Fibroblast of skin of abdomen (primary cell): ENCODE measurements at places on chromosomes 6 and 20.

- peak; percentile 8 for DNase-seq
Observed at GRCh38 chr6:20117474-20117873, 94.8 kb downstream of the MBOAT1 start.

- DNase-seq, result no peak
Observed at GRCh38 chr6:79783670-79784394, 152.7 kb downstream of the SH3BGRL2 start.

GRCh38 chr6:112956696-112957535 is 609.8 kb downstream of the RFPL4B start:
- peak; percentile 91 for DNase-seq

DNA sequence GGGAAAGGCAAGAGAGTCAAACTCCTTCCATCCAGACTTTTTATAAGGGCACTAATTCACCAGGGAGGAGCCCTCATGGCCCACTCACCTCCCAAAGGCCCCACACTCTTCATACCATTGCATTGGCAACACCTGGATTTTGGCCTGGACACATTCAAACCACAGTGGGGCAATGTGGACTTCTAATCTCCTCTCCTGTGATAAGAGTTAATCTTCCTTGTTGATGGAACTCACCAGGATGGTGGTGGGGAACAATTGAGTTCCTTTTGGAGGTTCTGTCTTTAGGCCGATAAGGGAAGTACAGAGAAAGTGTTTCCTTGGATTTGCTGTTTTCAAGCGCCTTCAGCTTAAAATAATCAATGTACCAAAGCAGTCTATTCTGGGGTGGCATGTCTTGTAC is 268.7 kb downstream of the CD83 start:
- DNase-seq, result no peak

GRCh38 chr6:156879186-156879585 is 102.0 kb downstream of the ARID1B start:
- no peak for DNase-seq

DNA sequence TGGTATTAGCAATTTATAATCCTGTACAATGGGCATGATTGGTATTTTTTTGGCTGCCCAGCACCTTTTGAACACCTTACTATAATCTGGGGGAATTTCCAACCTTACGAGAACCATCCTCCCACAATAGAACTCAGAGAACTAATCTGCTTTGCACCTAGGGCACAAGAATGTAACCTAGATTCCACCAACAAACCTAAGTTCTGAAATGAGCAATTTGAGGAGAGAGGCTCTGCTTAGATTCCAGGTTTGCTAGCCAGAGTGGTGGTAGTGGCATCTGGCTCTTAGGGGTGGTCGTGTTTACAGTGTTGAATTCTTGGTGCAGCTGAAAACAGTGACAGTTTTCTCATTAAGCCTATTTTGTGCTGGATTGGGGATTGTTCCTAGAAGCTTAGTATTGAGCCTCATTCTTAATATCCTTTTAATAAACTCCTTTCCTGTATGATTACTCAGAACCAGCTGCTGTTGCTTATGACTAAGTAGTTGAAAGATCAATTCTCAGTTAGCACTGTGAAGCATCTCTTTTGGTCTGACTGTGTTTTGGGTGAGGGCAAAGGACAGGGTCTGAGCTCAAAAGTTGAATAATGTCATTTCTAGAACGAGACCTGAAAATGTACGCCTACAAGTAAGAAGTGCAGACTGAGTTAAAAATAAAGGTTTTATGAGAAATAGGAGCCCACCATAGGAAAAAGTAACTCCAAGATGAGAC is 385.6 kb downstream of the CDKAL1 start:
- DNase-seq, result peak; percentile 16

- no peak for DNase-seq
Observed at GRCh38 chr6:81934936-81935335, 182.5 kb upstream of the TENT5A start.

DNA sequence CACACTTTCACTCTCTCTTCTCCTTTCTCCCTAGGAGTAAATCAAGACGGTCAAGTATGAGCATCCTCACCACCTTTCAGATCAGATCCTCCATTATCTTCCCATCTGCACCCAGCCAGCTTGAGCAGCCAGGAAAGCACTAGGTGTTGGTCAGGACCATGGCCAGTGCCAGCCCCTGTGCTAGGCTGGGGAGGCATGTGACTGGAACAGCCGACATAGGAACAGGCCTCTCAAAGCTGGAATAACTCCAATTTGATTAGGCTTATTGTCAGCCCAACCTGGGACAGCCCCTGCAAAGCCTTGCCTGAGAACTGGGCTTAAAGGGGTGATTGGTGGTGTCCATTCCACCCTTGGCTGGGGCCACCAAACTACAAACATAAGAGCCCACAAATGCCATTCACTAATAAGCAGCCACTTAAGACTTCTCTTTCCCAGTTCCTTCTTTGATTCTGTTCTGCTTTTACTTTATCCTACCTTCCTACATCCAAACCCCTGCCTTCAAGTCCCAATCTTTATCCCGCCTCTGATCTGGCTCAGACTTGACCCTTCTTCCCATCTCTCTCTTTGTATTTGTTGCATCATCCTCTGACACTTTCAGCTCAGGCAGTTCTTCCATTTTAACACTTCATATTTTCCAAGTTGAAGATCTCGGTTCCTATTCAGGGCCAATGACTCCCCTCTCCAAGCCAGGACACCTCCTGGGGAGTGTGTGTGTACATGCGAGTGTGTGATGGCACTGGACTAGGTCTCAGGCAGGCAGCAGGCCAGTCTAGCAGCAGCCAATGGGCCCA is 4.5 kb upstream of the TREM2 start:
- peak; percentile 20 for DNase-seq

- DNase-seq, result peak; percentile 48
Observed at GRCh38 chr6:11584244-11584643, 46.7 kb downstream of the TMEM170B start.

- DNase-seq, result peak; percentile 64
Observed at GRCh38 chr6:154791556-154792317, 58.5 kb downstream of the SCAF8 start.

GRCh38 chr6:33543116-33543515 is 37.0 kb downstream of the BAK1 start:
- no peak for DNase-seq

DNA sequence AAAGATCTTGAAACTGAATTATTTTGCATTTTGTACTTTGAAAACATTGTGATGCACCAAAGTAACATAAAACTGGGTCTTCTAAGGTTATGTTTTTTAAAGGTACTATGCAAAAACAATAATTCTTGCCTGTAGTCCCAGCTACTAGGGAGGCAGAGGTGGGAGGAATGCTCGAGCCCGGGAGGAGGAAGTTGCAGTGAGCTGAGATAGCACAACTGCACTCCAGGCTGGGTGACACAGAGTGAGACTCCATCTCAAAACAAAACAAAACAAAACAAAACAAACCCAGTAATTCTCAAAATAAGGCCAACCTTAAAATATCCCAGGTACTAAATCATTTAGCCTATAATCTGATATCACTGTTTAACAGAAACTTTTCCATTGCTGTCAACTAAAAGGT is 269.6 kb downstream of the KHDC1L start:
- DNase-seq, result no peak

DNA sequence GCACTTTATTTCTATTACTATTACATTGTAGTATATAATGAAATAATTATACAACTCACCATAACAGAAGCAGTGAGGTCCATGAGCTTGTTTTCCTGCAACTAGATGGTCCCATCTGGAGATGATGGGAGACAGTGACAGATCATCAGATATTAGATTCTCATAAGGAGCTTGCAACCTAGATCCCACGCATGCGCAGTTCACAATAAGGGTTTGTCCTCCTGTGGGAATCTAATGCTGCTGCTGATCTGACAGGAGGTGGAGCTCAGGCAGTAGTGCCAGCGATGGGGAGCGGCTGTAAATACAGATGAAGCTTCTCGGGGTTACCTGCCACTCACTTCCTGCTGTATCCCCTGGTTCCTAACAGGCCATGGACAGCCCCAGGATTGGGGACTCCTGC is 139.5 kb upstream of the TCF21 start:
- no peak for DNase-seq

DNA sequence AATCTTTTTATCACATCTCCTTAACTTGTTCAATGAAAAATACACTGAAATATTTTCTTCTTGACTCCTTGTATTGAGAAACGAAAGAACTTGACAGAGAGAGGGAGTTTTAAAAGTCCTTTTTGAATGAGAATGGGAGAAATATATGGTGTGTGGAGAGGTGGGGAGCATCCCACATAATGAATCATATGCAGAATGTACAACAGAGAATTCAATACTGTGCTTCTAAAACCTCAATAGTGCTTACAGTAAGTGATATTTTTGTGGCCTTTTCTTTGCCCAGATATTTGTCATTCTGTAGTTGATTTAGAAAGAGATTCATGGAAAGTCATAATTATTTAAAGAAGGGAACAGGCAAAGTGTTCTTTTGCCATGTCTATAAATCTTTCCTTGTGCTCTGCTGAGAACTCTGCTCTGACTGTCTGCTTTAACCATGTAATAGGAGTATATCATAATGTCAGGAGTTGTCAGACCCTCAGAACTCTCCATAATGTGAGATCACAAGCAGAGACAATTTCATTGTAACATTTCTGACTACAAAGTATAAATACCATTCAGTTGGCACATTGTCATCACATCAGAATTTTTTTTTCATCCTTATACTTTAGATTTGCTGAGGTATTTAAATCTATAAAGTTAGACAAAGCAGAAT is 32.8 kb upstream of the HS3ST5 start:
- peak; percentile 14 for DNase-seq

- no peak for DNase-seq
Observed at GRCh38 chr6:32941214-32941768, 463 bp upstream of the HLA-DMB start.

DNA sequence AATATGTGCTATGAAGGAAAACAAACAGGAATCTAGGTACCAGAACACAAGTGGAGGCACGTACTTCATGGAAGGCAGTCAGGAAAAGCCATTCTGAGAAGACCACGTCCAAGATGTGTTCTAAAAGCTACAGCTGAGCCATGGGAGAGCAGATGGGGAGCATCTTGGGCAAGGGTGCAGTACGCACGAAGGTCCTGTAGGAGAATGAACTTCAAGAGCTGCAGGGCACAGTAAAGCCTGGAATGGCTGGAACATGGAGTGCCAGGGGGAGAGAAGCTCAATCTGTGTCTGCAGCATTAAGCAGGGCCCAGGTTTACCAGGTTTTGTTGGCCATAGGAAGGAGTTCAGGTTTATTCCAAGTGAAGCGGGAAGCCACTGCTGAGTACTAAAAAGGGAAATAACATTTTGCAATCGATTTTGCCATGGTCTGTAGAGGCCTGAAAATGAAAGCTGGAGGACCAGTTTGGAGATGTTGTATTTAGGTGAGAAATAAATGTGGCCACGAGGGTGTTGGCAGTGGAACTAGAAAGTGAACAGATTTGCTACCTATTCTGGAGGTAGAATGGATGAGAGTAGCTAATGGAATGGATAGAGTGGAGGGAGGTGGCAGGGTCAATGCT is 29.9 kb downstream of the ADTRP start:
- no peak for DNase-seq

GRCh38 chr20:23497536-23497935 is 6.6 kb downstream of the CST8 start:
- DNase-seq, result no peak

DNA sequence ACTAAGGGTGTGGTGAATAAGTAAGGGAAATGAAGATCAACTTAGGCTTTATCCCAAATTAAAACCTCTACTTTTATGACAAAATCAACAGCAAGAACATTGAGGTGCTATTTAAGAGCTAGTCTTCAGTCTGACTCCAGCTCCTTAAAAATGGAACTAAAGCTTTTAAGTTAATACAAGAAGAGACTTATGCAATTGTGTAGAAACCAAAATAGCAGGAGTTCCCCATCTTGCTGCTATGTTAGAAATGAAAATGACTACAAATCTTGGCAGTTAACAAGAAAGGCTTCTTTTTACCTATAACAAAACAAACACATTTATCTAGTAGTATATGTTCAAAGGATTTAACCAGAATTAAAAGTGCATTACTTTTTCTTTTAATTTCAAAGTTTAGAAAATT is 25.7 kb downstream of the HMGN3 start:
- no peak for DNase-seq

- DNase-seq, result no peak
Observed at GRCh38 chr6:20024316-20024673, 187.1 kb downstream of the ID4 start.

GRCh38 chr20:22905658-22906057 is 129.5 kb upstream of the SSTR4 start:
- DNase-seq, result peak; percentile 86

GRCh38 chr6:84583784-84584183 is 180.6 kb downstream of the TBX18 start:
- DNase-seq, result no peak

GRCh38 chr20:6679086-6679485 is 88.4 kb upstream of the BMP2 start:
- no peak for DNase-seq

DNA sequence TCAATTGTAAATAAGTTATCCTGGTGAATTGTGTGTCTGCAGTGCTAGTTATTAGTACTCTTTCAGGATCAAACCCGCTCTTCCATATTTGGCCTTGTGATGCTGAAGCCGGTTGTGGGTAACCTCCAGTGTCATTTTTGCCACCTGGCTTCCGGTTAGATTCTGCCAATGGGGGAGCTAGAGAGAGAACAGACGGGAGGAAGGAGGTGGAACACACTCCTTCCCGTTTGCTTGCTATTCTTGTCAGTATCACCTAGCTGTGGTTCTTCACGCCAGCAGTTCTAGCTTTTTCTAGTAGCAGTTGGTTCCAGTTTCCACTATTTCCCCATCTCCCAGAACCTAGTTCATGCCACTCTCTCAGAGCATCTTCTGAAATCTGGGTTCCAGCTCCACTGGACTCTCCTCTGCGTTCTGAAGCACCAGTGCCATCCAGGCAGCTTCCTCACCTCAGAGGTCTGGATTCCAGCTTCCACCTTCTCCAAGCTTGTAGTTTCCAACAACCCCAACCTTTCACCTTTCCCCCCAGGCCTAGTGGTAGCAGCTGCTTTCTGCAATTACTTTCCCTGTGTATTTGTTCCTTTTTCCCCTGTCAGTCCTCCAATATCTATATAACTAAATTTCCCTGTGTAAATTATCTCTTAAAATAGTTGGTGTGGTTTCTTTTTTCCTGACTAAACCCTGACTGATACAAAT is 46.9 kb upstream of the LOC128125822 start:
- no peak for DNase-seq

GRCh38 chr20:20680991-20681508 is 31.4 kb downstream of the RALGAPA2 start:
- no peak for DNase-seq

DNA sequence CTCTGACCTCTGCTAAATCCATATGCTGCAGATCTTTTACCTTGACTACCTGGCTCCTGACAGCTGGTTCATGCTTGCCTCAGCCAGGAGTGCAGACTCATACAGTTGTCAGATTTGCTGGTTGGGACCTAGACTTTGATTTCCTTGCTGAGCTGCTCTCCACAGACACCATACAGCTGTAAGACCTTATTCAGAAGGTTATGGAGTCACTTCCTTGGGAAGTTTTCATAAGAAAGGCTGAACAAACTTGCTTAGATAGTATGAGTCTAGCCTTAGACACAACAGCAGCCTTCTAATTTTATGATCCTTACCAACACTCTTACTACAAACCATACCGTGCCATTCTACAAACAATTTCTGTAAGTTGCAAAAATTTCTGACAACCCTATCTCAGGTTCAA is 102.9 kb downstream of the EDN1 start:
- DNase-seq, result no peak
